ENCODE measurements at places on chromosomes 1 and 21. TPM values are rescaled to one million over a fixed set of nuclear protein-coding genes. Genes with fewer than 3 reads are reported as not detected.

DNA sequence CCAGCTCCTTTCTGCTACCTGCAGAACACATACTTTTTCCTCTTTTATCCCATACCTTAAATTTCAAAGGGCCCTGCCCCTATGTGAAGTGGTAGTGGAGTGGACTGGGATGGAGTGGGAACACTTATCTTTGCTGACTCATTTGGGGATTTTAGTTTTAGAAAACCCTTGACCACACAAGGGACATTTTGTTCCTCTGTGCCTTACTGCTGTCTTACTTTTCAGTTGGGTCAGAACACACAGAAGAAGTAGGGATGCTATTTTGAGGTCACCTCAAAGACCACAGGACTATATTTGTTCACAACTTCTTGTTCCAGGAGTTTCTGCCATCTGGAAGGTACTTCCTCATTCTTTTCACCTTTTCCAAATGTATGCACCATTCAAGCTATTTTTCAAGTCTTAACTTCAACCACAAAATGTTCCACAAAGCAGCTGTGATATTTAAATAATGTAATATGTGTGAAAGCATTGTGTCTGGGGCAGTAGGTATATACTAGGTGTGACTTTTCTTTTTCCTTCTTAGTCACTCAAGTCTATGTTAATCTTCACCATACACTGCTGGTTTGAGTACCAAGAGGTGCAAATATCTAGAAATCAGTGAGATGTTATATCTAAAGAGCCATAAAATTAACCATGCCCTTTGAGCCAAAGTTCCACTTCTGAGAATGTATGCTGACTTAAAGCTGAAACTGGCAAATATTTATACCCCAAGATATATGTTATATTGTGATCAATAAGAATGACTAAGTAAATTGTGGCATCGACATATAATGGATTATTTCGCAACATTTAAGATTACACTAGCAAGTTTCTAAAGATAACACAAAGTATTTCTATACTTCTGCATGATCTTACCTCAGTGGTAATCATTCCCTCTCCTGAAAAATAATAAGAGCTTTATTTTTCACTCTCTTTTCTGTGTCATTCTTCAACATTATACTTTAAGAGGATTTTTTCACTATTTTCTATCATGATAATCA lies 308.5 kb downstream of the MRPL39 start:
- no peak for DNase-seq

GRCh38 chr1:202501281-202501680 lies 152.8 kb downstream of the PPP1R12B start:
- DNase-seq = no peak

DNA sequence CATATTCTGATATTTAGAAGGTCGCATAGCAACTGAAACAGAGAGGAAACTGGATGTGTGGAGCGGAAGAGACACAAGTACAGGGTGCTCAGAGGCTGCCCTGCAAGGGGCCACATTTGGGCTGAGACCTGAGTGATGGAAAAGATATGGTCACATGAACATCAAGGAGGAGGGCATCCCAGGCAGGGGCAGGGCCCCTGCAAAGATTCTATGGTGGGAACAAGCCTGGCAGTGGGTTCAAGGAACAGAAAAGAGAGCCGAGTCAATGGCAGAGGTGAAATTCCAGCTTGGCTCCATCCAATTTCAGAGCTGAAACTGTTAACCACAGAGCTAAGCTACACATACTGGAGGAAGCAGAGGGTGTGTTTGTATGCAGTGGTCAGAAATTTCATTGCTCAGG lies 227.7 kb downstream of the PRDM2 start:
- DNase-seq = peak; percentile 53

GRCh38 chr1:24203404-24203803 lies 16.3 kb upstream of the IFNLR1 start:
- DNase-seq = no peak

GRCh38 chr21:15301736-15302135 lies 236.9 kb upstream of the NRIP1 start:
- DNase-seq = no peak

DNA sequence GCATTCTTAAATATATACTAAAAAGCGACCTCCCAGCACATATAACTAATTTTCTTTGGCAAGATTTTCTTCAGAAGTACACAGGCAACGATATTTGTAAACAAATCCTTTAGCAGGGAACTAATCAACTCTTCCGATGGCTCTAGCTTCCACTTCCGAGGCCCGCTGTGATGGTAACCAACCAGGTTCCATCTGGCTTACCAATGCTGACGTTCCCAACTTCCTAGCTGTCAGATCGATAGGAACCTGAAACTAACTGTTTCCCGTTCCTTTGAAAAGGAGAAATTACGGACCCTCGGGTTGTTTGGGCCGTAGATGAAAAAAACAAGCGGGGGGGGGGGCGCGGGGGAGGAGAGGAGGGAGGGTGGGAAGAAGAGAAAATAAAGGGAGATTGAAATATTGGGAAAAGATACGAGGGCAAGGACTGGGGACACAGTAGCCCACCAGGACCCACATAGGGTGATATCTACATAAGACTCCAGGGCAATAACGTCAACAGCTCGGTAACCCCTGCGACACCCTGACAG lies 513 bp downstream of the GTF2B start:
- DNase-seq = no peak

DNA sequence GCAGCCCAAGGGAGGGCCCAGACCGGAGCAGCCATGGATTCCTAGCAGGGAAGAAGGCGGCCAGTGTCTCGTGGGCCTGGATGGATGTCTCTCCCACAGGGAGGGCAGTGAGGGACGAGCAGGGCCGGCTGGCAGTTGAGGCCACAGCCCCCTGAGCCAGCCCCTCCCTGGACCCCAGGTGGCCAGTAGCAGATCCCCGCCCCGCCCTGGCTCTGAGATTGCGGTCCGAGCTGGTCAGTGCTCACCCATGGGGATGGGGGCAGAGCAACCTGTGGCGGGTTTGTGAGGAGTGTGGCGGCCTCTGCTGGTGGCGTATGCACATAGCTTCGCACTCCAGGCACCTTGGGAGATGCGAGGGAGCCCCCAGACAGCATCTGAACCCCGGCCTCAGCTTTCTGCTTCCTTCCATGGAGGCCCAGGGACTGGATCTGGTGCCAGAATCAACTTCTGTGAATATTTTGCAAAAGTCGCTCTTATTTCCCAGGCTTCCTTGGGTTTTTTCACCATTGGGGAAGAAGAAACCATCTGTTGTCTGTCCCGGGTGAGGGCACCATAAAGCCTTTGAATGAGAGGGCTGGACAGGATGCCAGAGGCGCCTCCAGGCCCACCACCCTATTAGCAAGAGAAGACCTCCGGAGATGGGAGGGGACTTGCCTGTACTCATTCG lies 8.4 kb upstream of the KCNN3 start:
- DNase-seq = no peak

GRCh38 chr1:209797978-209798639 lies 7.8 kb downstream of the IRF6 start:
- no peak for DNase-seq

DNA sequence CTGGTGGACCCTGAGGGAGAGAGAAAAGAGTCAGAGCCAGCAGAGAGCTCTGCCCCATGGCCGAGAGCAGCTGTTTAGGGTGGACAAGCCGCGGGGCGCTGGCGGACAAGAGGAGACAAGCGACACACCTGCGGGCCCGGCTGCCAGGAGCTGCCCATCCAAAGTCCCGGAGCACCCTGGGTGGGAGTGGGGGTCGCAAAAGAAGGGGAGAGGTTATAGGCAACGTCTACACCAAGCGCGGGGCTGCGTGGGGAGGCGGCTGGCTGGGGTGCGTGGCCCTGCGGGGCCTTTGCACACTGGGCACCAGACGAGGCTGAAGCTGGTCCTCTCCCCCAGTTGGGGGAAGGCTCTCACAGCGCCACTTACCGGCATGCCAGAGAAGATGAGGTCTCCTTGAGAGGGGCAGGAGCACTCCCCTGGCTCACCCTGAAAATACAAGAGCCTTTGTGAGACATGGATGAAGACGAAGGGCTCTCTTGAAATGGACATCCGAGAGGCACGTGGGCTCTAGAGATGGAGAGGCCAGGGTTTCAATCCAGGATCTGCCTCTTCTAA lies 24.1 kb downstream of the COL16A1 start:
- no peak for DNase-seq

DNA sequence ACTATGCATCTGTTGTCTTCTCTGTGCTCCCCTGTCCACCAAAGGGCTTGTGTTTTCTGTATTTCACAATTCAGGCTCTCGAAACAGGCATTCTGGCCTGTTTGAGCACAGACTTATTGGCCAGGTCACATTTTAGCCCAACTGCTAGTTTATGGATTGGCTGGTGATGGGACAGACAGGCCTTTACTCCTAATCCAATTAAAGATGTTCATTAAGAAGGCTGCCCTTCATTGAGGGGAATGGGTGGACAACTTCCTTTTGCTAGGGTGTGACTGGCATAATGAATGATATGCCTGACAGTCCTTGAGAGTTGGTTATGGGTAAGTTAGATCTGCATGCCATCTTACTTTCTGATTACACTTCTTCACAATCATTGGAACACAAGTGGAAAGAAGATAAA lies 86.4 kb downstream of the LTN1 start:
- DNase-seq = no peak

DNA sequence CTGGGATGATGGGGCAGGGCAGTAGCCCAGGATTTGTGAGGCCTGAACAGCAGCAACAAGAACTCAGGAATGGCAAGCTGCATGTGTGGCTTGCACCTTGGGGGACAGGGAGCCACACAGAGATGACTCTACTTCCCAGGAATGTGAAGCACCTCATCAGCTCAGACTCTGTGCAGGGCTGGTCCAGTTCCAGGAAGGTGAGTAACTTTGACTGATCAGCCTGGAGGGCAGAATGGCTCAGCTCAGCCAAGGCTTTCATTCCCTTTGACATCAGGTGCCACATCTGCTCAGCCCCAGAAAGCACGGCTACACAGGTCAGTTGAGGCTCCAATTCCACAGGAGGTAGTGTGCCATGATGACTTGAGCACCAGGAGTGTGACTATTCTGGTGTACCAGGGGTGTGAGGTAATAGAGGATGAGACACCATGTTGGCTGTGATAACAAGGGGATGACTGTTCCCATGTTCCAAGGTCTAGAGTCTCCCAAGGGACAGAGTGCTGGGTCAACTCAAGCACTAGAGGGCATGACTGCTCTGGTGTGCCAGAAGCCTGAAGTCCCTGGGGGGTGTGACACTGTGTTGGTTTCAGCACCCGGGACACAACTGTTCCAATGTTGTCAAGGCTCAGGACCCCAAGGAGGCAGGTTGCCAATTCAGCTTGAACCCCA lies 625.8 kb upstream of the ADGRL2 start:
- no peak for DNase-seq

Gene FMN2
- 1.3 TPM for total RNA-seq

Gene FCRL2
- not detected for total RNA-seq
